Activated T-cell treated with anti-CD3 and anti-CD28 coated beads, Interleukin-2, amount 50 U/mL, for 72 hours (primary cell): ENCODE measurements at places on chromosomes 5 and 9.

DNA sequence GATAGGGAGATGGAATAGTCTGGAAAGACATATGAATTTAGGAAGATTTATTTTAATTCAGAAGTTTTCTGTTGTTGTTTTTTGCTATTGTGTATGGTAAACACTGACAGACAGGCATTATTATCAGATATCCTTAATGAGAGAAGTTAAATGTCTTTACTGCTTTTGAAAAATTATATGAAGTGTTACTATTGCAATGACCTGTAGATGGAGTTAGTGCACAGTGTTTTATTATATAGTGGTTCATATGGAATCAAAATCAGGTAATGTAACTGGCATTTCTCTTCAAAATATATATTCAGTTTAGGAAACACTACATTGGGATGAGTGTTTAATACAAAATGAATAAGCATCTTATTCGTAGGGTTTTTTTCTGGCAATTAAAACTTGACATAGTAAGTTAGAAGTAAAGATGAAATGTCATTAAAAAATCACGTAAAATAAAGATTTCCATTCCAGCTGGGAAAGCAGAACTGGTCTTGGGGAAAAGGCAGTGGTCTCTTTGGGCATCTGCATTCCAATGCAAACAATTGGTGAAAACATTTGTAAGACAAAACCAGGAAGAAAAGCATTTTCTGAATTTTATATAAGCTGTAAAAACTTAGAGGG is 3.9 kb downstream of the GABRA1 start:
- DNase-seq, result no peak

GRCh38 chr5:80219391-80219790 is 36.5 kb downstream of the SERINC5 start:
- DNase-seq, result no peak

DNA sequence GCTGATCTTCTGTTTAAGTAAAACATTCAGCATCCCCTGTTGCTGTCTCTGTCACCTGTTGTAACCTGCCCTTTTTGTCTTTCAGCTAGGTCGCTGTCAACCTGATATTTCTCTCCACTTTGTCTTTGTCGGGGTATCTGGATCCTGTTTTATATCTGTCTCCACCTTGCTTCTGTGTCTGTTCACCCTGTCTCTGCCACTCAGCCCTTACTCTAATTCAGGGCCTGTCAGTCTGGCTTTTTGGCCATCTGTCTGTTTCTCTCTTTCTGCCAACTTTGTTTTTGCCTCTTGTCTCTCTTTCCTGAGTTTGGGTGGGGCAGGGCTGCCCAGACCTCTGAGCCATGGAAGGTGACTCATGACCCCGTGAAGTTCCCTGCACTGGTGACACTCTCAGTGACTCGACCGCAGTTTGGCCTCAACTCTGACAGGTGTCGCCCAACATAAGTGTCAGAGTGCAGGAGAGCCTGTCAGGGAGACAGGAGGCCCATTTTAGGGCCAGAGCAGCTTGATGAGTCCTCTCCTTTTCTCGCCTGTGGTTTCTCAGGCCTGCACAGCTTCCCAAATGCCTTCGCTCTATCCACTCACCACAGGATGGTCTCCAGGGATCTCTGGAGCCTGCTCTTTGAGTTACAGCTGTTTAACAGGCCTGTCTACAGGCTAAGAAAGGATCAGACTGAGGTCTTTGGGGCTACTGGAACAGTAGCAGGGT is 868 bp downstream of the ZBTB43 start:
- DNase-seq, result peak; percentile 91

- DNase-seq, result peak; percentile 57
These were observed 11.0 kb upstream of the EXOSC2 start for GRCh38 chr9:130682421-130683121.

DNA sequence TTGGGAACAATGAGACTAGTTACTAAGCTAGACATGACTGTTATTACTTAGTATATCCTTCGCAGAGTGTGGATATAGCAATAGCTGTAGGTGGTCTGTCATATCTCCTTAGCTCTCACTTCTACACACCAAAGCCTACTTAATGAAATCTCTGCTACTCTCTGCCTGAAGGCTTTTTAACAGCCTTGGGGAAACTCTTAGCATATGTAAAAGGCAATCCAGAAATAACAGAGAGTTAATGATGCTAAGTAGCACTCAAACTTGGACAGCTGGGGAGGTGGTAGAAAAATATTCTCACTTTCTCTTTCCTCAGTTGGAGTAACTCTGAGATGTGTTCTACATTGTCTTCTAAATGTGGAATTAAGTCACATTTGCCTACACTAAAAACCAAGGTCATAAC is 30.2 kb upstream of the C6 start:
- DNase-seq, result no peak

- no peak for DNase-seq
These were observed 9.1 kb downstream of the OR2V1 start for GRCh38 chr5:181121675-181122561.

- DNase-seq, result no peak
These were observed 970.9 kb downstream of the EFNA5 start for GRCh38 chr5:106699796-106700195.

GRCh38 chr5:6838736-6839135 is 125.5 kb downstream of the TENT4A start:
- no peak for DNase-seq
